Stimulated activated CD8-positive, alpha-beta memory T cell treated with anti-CD3 and anti-CD28 coated beads, Interleukin-7, amount 100 ng/mL, for 48 hours (primary cell): ENCODE measurements at places on chromosomes 6 and 20.

DNA sequence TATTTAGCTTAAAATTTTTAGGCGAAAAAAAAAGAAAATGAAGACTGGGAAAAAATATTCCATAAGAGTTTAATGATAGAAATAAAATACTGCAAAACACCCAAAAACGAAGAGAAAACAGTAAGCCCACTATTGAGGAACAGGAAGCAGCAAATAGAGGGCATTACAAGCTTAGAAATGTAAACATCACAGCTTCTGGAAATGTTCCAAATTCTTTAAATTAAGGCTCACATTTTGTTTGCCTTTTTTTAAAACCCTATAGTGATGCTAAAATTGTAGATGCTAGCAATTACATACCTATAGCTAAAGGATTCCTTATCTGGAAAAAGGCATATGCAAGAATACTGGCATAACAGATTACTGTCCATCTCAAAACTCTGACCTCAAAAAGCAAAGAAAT lies 248.6 kb downstream of the KHDRBS2 start:
- no peak for DNase-seq

GRCh38 chr6:7282097-7282906 lies 30.7 kb downstream of the SSR1 start:
- DNase-seq: no peak

GRCh38 chr6:24426729-24427446 lies 24.2 kb downstream of the MRS2 start:
- DNase-seq: no peak

GRCh38 chr6:75363304-75363703 lies 78.7 kb upstream of the TMEM30A start:
- DNase-seq: no peak

DNA sequence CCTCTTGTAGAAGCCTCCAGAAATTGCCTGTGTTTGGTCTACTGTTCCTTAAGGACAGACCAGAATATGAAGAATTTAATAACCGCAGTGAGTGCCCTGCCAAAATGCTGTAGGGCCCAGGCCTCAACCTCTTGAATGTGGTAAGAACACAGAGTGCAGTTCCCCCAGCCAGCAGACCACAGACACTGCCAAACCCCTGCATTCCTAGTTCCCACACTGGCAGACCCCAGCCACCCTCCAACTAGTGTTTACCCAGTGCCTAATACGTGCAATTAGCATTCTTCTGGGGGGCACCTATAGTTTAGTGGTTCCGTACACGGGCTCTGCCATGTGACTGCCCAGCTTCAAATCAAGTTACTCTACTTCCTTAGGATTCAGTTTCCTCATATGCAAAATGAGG lies 51.7 kb downstream of the STK35 start:
- DNase-seq: no peak

GRCh38 chr6:155444120-155444917 lies 11.3 kb downstream of the NOX3 start:
- no peak for DNase-seq

GRCh38 chr6:168124921-168125320 lies 45.9 kb upstream of the FRMD1 start:
- DNase-seq: no peak
